Activated T-cell treated with anti-CD3 and anti-CD28 coated beads, Interleukin-2, amount 50 U/mL, for 72 hours (primary cell): ENCODE measurements at places on chromosomes 12 and 14.

DNA sequence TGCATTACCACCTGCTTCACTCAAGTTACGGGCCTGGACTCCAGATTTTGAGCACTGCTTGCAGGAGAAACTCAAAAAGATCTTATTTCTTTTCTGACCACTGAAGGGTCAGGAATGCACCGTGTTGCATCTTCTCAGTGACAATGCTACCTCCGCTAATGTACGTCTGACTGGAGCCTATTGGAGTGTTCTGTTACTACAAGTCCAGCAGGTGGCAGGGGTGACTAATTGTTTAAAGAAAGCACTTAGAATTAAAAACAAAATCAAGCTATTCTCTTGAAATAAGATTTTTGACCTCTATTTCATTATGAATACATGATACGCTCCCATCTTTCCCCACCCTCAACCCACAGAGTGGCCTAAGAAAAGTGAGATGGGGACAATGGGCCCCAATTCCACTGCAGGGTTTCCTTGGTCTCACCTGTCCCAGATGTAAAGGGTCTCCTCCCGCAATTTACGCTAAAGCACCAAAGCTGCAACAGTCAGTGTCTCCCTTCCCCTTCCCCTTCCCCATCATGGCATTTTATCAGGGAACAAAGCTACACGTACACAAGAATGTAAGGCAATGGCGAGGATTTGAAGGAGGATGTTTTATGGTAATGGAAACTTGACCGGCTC, 2.2 kb downstream of the TBPL2 start:
- DNase-seq: no peak

GRCh38 chr12:73629893-73630831, 907.5 kb upstream of the ATXN7L3B start:
- no peak for DNase-seq

DNA sequence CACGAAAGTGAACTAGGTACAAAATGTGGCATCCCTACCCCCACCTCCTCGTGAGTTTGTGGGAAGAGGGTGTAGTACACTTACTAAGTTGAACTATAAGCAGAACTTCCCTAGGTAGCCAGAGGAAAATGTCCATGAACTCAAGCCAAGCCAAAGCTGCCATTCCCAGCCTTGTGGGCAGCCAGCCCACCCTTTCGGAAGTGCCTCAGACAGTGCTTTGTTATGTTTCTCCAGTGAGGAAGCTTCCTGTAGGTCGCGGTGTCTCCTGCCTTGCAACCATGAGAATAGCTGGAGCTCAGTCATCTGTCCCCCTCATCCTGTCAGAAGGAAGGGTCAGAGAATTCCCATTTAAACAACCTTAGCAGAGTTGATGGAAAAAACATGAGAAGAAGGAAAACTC, 266.9 kb downstream of the DUSP6 start:
- DNase-seq: no peak

DNA sequence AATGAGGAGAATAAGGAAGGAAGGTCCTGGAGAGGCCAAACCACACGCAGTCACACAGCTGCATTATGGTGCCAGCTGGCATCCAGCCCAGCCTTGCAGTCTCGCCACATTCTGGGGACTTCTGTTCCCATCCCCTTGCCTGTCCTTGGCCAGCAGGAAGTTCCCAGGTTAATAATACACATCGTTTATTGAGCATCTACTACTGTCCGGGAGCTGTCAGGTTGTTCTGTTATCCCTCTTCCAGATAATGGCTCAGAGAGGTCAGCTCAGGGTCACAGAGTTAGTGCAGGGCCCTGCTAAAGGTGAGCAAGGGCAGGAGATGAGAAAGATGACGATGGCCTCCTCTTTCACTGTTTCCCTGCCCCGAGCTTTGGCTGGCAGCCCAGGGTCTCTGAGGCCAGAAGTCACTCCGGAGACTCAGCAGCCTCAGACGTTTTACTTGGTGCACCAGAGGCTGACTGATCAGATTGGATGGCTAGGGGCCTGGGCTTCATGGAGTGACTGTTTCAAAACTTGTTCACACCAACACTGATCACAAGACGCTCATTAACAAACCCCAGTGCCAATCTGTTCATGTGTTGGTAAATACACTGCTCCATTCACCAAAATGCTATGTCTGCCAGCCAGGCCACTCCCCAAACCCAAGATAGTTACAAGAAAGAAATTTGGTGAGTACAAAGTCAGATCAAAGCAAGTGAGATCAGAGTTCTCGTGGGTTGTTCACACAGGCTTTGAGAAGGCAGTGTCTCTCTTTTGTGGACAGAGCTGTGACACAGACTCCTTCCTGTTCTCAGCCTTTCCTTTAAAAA, 79.2 kb downstream of the B4GALNT3 start:
- no peak for DNase-seq

DNA sequence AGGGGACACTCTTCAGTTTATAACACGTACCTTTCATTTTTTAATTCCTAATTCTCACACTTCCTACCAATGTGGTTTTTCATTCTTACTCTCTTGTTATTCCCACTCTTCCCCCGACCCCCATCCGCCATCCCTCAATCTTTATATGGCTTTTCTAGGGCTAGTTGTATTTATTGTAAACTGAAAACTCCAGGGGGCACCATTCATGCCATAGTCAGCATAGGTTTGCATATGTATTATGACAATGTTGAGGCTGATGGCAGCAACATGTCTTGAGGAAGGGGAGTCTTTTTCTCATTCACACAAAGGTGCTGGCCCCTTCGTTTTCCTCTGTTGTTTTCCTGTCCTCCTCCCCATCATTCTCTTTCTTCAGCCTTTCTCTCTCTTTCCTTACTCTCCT, 27.7 kb upstream of the LTA4H start:
- DNase-seq: no peak

- peak; percentile 3 for DNase-seq
Measured at GRCh38 chr14:87896393-87897380, 96.3 kb downstream of the GALC start.

DNA sequence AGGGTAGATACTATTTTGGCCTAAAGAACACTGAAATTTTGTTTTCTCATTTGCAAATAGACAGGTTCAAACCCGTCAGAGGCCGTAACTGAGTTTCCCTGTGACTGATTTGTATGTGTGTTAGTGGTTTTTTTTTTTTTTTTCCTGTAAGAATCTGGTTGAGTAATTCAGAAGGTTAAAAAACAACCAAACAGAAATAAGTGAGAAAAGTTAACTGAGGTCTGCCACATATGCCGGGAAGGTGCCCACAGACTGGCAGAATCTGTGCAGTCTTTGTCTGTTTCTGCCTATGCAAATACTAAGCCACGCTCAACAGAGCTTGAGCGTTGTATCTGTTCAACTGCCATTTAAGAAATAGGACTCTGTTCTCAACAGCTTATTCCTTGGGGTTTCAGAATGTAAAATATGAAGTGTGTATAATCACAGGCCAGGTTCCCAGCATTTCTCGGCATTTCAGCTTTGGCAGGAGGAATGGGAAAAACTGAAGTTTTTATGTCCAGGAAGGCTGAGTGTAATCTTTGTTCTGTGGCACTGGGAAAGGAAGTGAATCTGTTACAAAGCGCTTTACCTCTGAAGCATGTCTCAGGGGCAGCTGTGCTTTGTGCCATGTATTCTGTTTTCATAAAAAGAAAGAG, 181.9 kb downstream of the PRKCH start:
- peak; percentile 79 for DNase-seq

DNA sequence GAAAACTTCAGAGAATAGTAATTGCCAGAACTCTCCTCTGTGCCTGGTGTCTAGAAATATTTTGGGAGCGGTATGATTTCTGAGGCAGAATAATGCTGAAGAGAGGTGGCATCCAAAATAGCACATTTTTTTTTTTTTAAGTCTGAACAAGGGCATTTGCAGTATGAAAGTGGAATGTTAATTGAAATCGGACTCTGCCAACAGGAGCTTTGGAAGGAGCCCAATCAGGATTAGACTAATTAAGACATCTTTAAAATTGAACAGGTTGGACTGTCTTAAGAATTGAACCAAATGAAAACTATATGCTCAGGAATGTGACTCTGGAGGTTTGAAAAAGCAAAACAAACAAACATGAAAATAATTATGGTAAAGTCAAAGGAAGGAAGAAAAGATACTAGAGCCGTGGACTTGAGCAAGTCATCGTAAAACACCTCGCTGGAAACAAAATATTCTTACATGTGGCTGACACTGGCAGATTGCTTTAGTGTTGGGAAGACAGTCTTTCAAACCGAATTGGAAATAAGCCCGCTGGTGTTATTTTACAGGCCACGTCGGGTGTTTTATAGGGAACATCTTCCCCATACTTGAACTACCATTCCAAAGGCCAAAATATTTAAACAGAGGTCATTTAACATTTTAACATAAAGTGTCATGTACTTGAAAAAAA, 436.3 kb downstream of the VRK1 start:
- no peak for DNase-seq

DNA sequence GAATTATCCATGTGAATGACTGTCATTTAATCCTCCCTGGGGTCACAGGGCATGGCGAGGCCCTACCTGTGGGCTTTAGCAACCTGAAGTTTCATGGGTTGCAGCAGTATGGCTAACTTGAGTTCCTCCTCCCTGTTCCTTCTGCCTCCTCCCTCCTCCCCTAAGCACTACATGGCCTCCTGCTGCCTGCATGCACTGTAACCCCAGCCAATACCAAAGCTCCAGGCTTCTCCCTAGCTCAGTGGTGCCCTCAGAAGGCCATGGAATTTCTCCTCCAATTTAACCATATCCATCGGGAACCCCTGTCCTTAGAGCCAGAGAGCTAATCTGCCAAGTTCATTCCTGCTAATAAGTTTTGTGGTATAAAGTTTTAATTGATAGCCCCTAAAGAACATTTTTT, 95.1 kb downstream of the NT5DC3 start:
- DNase-seq: no peak

- DNase-seq: no peak
Measured at GRCh38 chr12:10740182-10740581, 17.1 kb upstream of the YBX3 start.

GRCh38 chr12:121284551-121285390, 11.7 kb downstream of the CAMKK2 start:
- DNase-seq: no peak

- DNase-seq: no peak
Measured at GRCh38 chr12:27747111-27747820, 32.8 kb upstream of the KLHL42 start.

DNA sequence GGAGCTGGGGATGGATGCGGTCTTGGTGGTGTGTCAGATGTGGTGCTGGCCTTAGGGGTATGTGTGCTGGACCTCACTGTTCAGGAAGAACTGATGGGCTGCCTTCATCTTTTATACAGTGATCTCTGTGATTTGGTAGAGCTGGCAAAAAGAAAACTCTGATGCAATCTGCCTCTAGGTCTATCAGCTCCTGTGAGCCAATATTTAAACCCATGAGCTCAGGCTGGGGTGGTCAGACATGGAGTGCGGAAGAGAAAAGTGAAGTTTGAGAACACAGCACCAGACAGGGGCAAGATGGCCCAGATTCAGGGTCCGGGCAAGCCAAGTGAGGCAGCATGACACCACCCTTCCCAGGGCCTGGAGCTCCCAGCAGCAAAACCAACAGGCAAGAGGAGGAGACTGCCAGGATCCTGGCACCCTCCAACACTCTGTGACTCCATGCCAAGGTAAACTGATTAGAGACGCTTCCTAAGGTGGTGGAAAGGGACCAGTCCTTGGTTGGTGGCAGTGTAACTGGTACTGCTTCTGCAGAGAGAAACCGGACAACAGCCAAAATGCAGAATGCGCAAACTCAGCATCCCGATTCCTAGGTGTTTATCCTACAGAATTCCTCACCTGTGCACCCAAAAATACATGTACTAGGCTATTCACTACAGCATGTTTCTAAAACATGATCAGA, 82.3 kb downstream of the CHGA start:
- DNase-seq: no peak

DNA sequence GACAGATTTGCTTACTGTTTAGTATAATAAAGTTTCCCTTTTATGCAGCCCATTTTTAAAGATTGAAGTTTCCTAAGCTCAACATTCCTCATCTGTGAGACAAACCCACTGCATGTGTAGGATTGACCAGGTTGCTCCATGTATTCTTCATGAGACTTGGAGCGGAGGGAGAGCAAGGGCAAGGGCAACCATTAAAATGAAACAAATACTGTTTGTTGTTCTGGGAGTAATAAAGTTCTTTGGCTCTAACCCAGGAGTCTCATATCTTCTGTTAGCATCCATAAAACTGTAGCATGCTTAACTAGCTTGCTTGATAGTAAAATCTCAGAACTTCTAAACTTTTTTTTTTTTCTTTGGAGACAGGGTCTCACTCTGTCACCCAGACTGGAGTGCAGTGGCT, 74.2 kb downstream of the NTS start:
- DNase-seq: no peak

DNA sequence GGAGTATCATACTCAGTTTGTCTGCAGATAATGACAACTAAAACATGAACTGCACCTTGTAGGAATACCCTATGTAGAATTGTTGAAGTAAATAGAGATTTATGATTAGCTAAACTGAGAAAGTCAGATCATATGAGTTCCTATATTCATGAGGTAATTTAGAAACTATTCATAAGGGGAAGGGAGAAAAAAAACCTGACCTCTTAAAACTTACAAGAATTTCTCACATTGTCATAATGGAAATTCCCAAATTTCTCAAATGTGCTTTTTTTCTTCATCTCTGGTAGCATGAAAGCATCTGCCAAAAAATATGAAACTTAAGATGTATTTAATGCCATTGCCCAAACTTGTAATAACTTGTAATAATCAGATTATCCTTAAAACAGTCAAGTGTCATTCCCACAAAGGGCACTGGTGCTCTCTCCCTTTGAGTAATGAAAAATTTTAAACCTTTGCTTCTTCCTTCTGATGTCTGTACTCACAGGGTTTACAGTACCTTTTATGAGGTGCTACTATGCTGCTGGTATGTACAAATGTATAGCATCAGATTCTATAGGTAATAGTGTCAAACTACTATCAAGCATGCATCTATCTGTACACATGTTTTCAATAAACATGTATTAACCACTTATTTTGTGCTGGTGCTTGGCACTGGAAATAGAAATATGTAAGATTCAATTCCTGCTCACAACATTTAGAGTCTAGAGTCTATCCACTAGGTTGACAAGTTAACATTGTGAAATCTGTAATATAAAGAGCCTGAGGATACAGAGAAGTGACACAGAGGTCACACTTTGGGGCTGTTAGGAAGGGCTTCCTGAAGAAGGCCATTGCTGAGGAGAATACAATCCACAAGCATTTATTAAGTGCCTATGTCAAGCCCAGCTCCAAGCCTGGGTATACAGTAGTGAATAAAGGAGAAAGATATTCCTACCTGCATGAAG, 17.4 kb upstream of the DRAM1 start:
- no peak for DNase-seq

GRCh38 chr12:40336573-40337199, 111.9 kb downstream of the LRRK2 start:
- DNase-seq: no peak

- DNase-seq: no peak
Measured at GRCh38 chr12:116395396-116395795, 117.9 kb upstream of the MED13L start.
